D721Med (cell line): ENCODE measurements at places on chromosomes 6 and 20.

DNA sequence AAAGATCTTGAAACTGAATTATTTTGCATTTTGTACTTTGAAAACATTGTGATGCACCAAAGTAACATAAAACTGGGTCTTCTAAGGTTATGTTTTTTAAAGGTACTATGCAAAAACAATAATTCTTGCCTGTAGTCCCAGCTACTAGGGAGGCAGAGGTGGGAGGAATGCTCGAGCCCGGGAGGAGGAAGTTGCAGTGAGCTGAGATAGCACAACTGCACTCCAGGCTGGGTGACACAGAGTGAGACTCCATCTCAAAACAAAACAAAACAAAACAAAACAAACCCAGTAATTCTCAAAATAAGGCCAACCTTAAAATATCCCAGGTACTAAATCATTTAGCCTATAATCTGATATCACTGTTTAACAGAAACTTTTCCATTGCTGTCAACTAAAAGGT is 269.6 kb downstream of the KHDC1L start:
- DNase-seq = no peak

- DNase-seq = no peak
Measured at GRCh38 chr6:6616656-6617055, 28.1 kb downstream of the LY86 start.

DNA sequence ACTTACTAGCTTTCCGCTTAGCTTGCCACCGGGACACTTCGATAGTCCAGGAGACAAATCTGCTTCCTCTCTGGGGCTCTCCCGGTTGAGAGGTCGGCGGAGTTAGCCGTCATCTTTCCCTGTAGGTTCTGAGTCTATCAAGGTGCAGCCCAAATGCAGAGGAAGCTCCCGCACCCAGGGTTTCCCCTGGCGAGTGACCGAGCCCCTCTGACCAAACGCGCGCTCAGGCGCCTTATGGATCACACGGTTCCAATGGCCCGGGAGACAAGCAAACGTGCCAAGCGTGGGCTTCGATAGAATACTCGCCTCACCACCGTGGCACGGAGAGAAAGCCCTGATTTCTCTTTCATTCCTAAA is 15.8 kb upstream of the FOXC1 start:
- DNase-seq = no peak

DNA sequence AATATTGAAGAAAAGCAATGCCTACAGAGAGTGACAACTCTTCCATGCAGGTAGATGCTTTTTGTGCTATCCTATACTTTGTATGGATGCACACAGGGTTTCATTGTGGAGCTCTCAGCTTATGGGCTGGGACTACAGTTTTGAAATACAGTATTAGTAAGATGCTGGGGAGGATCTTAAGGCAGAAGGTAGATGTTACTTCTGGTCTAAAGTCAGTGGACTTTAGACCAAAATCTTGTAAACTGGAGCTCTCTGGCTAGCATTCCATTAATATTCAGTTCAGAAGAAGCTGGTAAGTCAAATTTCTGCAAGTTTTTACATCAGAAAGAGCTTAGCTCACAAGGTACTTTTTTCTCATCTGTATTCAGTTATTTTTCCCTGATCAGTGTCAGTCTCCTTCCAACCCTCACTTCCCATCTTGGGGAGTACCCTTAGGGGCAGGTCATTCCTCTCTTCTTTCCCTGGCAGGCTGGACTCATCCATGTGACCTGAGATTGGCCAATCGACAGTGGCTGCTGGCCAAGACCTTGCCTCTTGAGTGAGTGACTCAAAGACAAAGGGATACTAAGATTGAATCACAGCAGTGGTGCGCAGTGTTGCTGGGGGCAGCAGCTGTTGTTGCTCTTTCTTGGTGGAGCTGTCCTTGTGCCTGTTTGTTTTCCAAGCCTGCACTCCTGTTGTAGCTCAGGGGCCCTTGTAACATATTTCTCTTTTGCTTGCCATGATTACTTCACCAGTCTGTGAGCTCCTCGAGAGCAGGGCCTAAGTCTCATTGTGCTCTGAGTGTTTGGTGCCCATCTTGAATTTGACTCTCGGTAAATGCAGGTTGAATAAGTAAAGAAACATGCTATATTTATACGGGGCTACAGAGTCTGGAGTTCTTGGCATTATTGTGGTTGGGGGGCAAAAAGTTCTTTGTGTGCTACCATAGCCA is 2.8 kb upstream of the PHF20 start:
- no peak for DNase-seq

GRCh38 chr20:45323731-45324130 is 15.6 kb upstream of the MATN4 start:
- no peak for DNase-seq

- DNase-seq = no peak
Measured at GRCh38 chr20:61886721-61887595, 178.7 kb downstream of the TAF4 start.

DNA sequence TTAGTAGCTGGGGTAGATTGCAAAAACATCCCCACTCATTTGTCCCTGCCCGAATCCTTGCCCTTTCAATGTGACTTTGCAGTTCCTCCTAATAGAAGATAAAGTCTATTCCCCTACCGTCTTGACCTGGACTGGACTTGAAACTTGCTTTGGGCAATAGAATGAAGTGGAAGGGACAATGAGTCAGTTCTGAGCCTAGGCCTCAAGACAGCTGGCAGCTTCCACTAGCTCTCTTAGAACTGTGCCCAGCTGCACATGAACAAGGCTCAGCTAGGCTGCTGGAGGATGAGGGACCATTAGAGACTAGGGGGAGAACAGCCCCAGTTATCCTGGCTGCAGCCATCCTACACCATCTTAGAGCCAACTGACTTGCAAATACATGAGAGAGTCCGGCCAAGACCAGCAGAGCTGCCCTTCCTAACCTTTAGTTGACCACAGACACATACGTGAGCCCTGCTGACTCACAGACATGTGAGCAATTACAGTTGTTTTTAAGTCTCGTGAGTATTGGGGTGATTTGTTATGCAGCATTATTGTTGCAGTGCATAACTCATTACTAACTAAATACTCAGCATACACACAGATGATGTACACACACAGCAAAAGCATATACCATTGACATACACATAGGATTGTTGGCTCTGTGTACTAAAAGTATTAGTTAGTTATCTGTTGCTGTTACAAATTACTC is 105.5 kb downstream of the DHX35 start:
- DNase-seq = no peak

- no peak for DNase-seq
Measured at GRCh38 chr6:107337191-107337741, 122.1 kb downstream of the PDSS2 start.

GRCh38 chr6:87904011-87904410 is 143.6 kb upstream of the SPACA1 start:
- no peak for DNase-seq
